ENCODE measurements at places on chromosomes 6 and 20.

- no peak for DNase-seq
Measured at GRCh38 chr6:17612048-17612447, 11.9 kb downstream of the FAM8A1 start.

GRCh38 chr20:20941468-20941889 lies 164.7 kb downstream of the LINC00237 start:
- no peak for DNase-seq

GRCh38 chr6:161434921-161435747 lies 161.3 kb upstream of the AGPAT4 start:
- no peak for DNase-seq

GRCh38 chr6:40996591-40997233 lies 42.3 kb downstream of the UNC5CL start:
- no peak for DNase-seq

DNA sequence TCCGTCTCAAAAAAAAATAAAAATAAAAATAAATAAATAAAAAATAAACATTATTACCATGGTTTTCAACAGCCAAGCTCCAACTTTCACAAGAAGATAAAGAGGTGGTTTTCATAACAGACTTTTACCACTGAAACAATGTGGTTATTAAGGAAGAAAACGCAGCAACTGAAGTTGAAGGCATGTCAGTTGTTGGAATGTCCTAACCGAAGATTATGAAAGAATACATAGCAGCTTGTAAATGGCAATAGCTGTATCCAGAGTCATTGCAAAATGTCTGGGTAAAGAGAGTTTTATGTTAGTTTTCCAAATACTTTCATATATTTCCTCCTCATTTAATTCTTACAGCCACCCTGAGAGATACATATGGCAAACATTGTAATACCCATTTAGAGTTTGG lies 161.6 kb upstream of the MARCKS start:
- no peak for DNase-seq

DNA sequence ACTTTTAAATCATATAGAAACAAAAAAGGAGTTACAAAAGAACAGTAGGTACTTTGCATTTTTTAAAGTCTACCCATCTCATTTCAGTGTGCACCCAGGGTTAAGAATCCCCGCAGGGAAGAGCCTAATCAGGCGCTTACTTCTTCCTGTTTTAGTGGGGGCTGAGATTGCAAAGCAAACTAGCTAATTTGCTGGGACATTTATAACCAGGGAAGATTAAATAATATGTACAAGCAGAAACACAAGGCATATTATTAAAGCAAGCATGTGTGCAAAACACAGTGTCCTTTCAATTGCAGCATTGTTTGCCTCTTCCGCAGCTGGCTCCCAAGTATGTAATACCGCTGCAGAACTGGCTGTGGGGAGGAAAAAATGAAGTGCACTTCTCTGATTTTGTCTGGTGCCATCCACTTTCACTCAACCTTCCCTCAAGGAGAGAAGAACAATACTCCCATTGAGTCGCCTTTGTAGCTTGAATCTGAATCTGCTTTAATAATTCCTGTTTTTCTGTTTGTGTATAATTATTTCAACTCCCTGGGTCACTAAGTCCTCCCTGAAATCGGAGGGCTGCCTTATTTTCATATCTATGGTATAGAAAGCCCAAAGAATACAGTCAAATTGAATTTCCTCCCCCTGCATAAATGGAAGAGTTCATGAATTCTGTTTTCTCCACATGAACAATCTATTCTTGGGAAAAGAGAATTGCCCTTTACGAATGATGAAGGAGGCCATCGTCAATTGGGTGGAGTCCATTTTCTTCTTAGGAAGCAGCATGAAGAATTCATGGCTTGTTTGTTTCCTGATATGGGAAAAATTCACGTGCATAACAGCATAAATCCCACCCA lies 23.3 kb upstream of the BCAS1 start:
- no peak for DNase-seq

DNA sequence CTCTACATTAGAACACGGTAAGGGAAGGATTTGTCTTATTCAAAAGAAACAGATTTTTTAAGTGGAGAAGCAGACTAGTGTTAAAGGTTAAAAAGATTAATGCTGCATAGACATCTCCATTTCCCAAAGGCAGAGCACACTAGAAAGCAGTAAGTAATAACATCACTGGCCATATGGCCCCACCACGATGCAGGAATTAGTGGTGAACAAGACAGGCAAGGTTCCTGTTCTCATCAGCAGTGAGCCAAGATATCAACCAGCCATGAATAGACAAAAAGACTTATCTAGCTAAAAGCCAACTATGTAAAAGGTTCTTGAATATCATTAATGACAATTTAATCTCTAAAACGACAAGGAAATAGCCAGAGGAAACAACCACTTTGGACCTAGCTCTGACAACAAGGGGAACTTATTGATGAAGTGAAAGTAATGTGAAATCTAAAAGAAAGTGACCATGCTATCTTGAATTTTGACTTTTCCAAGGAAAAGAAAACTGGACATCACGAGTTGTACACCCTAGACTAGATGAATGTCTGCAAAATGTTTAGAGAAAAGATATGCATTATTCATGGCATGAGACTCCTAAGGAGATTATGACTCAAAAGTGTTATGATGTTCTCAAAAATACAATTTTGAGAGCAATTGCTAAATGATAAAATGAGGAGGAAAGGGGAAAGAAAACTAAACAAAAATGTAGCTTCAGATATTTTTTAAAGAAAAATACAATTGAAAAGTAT lies 157.9 kb upstream of the STXBP5 start:
- no peak for DNase-seq
